Activated CD4-positive, alpha-beta memory T cell treated with anti-CD3 and anti-CD28 coated beads, Interleukin-2, amount 10 ng/mL, durations not matched to agents 7 days and 5 days (primary cell): ENCODE measurements at places on chromosomes 1 and 21.

DNA sequence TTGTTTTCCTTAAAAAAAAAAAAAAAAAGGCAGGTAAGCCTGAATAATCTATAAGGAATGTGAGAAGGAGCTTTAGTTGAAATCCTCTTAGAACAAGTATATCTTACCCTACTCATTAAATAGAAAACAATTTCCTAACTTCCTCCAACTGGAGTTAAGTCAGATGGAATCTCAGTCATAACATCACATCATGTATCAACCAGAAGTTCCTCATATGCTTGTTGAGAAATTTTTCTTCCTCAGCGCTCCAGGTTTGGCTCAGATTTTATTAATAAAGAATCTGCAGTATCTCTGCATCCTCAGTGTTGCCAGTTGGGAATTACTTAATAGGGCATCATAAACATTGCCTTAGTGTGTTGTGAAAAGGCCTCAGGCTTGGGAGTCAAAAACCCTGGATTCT, 37.6 kb downstream of the DUSP10 start:
- no peak for DNase-seq

DNA sequence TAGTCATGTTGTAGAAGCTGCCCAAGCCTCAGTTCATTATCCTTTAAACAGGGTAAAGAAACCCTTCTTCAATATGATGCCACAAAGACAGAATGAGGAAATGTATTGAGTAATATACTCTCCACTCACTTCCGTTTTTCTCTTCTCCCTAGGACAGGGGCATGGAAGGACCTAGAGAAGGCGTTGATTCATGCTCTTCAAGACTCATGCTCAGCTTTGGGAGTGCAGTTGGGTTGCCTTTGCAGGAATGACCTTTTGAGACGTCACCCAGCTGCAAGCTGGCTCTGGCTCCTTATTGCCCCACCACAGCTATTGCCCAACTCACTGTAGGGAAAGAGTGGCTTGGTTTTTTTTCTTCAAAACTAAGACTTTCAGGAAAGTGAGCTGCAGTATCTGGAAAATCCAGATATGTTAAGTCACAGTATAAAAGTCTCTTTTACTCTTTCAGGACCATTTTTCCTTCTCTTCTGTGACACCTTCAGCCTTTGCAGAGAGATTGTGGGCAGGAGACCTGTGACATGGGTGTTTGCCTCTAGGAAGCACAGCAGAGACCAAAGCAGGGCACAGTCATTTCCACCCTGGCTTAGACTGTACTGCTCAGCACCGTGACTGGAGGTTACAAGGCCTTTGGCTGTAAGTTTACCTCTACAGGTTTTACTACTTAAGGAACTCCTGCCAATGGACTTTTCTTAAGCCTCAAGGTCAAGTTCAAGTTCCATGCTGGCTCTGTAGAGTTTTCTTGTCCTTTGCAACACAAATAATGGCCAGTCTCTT, 39.5 kb downstream of the XCL2 start:
- peak; percentile 43 for DNase-seq

DNA sequence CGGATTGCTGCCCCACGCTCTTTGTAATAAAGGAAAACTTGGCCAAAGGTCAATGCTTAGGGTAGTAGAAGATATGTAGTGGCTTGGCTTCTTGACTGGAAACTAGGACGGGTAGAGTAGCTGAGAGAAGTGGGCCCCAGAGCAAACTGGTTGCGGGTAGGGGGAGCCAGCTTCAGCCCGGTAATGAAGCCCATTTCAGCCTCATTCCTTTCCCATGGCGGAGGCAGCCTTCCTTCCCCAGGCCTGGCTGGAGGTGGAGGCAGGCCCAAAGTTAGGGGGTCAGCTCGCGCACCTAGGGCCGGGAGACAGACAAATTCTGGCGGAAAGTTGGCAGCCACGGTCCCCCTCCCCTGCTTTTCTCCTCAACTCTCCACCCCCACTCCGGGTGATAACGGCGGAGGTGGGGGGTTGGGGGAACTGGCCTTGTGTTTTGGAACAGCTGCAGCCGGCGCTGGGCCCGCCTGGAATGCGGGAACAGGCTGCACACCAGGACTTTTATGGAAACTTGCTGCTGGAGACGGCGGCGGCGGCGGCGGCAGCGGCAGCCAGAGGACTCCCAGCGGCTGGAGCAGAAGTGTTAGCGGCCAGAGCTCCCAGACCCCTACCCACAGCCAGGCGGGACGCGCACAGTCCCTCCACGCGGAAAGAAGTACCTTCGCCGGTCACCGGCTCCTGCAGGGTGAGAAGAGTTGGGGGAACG, at the start of gene NEXN:
Gene NEXN, plus strand, starts transcription at position 544 of the 700 bp plus-strand sequence. CDS start 27,483 bp downstream, outside the sequence.
- DNase-seq: no peak

DNA sequence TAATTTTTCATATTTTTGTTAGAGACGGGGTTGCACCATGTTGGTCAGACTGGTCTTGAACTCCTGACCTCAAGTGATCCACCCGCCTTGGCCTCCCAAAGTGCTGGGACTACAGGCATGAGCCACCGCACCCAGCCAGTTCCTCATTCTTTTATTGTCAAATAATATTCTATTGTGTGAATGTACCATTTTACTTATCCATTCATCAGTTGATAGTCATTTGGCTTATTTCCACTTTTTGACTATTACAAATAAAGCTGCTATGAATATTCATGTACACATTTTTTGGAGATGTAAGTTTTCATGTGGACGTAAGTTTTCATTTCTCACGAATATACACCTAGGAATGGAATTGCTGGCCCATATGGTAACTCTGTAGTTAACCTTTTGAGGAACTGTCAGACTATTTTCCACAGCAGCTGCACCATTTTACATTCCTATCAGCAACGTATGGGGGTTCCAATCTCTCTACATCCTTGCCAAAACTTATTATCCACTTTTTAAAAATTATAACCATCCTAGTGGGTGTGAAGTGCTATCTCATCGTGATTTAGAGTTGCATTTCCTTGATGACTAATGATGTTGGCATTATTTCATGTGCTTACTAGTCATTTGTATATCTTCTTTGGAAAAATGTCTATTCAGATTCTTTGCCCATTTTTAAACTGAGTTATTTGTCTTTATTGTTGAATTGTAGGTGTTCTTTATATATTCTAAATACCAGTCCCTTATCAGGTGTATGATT, 12.7 kb downstream of the PACC1 start:
- DNase-seq: no peak

DNA sequence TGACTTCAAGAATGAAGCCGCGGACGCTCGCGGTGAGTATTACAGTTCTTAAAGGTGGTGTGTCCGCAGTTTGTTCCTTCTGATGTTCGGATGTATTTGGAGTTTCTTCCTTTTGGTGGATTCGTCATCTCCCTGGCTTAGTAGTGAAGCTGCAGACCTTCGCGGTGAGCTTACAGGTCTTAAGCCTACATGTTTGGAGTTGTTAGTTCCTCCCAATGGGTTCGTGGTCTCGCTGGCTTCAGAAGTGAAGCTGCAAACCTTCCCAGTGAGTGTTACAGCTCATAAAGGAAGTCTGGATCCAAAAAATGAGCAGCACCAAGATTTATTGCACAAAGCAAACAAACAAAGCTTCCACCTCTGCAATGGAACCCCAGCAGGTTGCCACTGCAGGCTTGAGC, 14.7 kb downstream of the LDLRAD1 start:
- DNase-seq: no peak
